KBM-7 (cell line): ENCODE measurements at places on chromosomes 2 and 18.
A peak's percentile ranks its signal among the peaks of the same experiment; 100 is the strongest.

- no peak for DNase-seq
These were observed 504.0 kb downstream of the LRRTM4 start for GRCh38 chr2:77018219-77018618.

- DNase-seq, result no peak
These were observed 63.2 kb downstream of the ITGB1BP1 start for GRCh38 chr2:9360110-9360509.

DNA sequence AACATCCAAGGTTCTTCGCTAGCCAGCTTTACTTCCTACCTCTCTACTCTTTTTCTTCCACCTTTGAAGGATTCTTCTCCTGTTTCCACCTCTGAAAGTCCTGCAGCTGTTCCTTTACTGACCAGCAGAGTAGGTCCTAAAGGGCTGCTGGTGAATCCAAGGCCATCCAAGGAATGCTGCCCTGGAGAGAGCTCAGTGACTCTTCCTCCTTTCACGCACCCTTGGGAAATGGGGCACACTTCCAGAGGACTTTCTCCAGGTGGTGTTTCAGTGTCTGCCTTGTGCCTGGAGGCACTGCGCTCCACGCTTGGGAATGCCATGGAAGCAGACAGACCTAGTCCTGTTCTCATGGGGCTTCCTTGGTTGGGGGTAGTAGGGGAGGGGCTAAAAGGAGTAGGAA, 45.4 kb downstream of the SLC16A14 start:
- no peak for DNase-seq

GRCh38 chr18:48199399-48199798, 209.8 kb downstream of the ZBTB7C start:
- DNase-seq, result no peak

- peak; percentile 37 for DNase-seq
These were observed 415.8 kb upstream of the ZEB2 start for GRCh38 chr2:144935736-144936135.

DNA sequence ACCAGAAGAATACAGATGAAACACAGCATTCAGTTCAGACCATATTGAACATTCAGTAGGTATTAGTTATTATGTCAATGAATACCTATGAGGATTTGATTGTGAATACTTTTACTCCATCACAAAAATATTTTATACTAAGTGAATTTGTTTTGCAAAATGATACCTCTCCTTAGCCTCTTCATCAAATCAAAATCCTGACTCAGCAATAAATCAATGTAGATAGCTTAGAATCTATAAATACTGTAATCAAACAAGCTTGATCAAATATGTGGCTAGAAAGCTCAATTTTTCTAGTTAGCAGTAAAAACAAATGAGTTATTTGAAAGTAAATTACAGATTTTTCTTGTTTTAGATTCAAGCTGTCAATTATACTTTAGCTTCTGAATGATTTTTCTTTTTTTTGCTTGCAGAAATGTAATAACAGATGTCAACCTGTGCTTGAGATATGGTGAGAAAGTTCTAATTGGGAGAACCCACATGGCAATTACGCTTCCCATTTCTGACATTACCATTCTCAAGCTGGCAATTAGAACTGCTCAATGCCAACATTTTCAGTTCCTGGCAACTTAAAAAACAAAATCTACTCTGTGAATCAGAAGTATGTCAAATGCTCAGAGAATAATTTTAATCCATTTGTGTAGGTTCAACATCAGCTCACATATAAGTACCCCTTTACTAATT, 109.6 kb downstream of the PRELID3A start:
- no peak for DNase-seq

DNA sequence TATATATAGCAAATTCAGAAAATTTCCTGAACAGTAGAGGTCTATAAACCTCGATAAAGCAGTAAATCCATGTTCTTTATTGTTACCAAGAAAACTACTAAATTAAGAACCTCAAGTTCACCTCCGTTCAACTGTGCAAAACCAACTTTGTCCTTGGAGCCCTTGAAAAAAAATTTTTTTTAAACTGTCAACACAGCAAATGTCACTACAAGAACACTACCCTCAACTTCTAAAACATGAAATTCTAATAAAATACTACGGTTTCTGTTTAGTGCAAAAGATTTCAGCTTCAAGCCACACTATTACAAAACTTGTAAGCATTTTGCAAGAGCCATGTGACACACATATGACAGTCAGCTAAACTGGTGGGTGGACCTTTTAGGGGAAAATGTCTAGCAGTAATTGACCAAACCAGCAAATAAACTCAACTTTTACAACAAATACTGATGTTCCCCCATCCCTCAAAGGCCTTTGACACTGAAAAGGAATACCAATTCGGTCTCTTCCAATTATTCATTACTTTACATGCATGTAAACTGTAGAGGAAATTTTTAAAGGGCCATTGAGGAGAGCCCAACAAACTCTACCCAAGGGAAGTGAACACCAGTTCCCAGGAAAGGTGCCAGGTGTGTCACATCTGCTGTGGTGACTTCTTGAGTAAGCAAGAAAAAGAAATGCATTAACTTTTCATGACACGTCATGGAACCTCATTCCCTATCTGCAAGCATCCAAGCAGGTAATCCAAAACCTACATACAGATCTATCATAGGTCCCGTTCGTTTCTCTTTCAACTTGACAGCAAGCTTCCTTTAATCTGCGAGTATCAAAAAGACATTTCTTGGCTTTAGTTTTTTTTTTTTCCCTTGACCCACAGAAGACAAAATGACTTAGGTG, 1.4 kb downstream of the RAB1A start:
- no peak for DNase-seq
